Stimulated activated CD8-positive, alpha-beta memory T cell treated with anti-CD3 and anti-CD28 coated beads, Interleukin-7, amount 100 ng/mL, for 4 hours (primary cell): ENCODE measurements at places on chromosomes 11 and 22.

DNA sequence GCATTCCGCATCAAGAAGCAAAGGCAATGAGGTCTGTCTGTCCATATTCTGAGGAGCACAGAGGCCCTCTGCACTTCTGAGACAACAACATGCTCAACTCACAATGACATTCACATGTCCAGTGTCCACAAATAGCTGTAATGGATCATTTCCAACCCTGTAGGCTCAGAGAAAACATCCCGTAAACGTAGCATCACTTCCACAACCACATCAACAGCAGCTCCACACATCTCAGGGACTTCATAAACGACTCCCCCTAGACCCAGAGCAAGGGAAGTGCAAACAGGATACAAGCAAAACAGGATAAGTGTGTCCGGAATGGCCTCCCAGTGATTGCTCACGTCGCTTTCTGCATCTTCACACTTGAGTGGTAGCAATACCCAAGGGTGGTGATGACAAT is 100.2 kb downstream of the SYN3 start:
- DNase-seq = no peak

- no peak for DNase-seq
Measured at GRCh38 chr11:40227730-40228129, 1231.7 kb downstream of the LRRC4C start.

GRCh38 chr11:36540998-36541397 is 26.8 kb upstream of the RAG1 start:
- DNase-seq = no peak

DNA sequence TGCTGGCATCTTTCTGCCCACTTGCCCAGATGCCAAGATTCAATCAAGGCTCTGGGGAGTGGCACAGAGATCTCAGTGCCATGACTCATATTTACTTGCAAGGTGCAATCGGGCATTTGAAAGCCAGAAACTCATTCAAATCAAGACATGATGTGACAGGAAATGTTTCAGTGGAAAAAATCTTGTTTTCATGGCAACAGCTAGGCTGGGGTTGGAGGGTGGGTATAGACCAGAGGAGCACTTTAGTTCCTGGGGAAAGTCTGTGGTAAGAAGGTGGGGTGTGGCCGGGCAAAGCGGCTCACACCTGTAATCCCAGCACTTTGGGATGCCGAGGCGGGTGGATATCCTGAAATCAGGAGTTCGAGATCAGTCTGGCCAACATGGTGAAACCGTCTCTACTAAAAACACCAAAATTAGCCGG is 1.2 kb downstream of the MAJIN start:
- no peak for DNase-seq

DNA sequence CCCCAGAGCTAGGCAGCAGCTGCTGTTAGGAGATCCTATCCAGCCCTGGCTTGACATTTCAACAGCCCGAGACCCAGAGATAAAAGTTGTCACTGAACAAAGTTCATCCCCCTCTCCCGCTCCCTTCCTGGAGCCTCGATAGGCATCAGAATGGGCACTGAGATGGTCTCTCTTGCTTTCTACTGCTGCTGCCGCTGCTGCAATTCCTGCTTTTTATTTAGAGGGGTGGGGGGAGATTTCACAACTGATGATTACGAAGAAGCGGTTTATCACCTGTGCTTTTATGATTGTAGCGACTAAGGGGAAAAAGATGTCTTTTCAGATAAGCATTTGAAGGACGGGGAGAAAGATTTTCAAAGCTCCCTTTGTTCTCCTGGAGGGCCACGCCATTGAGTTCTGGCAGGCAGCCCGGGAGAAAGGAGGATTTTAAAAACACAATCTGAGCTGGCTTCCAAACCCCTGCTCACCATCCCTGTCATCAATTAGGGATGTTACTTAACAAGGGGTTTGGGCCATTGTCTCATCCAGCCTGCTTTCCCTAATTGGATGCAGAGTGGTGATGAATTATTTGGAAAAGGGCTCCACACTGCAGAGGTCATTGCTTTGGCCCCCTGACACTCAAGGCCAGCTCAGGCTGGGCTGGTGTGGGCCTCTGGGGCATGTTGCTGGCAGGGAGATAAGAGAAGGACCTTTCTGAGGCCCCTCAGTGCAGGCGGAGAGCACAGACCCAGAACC is 344.7 kb downstream of the BUD13 start:
- no peak for DNase-seq

DNA sequence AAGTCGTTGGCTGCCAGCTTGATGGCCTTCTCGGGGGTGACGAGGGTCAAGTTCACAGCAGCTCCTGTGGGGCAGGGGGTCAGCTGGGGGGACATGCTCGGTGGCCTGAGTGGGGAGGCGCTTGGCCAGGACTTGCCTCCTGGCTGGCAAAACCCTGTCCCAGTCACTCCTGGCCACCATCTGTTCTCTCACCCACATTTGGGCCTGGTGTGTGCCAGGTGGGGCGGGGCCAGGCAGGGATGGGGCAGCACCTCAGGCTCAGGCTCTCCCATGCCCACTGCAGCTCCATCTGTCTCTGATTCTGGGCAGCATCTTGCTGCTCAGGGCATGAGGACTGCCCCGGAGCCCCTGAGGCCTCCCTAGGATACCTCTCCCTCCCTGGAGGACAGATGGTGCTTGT is 3.7 kb upstream of the CEND1 start:
- no peak for DNase-seq

DNA sequence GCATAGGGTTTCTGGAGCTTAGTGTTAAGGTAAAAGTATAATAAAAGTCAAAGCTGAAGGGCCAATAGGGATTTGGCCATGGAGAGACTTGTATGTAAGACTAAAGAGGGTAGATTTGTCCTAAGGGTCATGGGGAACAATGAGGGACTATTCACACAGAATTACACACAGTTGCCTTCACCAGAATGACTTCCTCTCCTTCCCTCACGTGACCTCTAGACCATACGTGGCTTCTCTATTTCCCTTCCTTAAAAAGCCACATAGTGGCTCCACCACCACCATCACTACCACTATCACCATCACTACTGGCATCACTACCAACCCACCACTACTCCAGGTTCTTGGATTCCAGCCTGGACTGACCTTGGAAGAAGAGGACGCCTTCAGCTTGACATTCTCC is 2.8 kb downstream of the HPX start:
- no peak for DNase-seq

DNA sequence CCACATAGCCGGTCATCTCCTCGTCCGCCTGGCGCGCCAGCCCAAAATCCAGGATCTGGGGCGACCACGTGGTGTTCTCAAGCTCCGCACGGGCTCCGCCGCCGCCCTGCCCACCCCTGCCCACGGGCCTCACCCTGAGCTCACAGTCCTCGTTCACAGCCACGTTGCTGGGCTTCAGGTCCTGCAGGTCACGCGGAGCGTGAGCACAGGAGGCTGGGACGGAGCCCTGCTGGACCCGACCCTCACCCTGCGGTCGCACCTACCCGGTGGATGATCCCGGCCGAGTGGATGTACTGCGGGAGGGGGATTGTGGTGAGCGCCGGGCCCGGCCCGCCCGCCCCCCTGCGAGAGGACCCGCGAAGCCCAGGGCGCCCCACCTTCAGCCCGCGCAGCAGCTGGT is 3.2 kb downstream of the MAPK11 start:
- DNase-seq = no peak

DNA sequence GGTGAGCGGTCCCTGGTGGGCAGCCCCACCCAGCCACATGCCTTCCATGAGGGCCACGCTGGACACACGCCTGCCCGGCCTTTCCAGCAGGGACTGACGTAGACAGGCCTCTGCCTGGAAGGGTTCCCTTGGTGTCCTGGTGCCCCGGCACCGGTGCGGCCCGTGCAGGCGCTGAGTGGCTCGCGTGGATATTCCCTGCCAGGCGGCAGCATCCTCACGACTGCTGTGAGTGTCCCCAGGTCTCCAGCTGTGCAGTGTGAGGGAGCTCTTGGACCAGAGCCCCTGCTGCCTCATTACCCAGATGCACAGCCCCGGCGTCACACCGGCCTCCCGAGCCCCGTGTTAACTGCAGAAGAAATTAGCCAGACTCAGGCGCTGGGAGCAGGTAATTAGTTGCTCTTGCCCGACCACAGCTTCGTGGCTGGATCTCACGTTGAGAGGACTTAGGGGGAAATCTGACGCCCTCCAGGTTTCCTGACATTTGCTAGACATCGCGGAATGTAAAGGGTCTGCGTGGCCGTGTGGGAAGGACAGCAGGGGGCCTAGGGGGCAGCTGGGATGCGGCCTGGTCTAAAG is 1196.3 kb downstream of the BRD1 start:
- no peak for DNase-seq

DNA sequence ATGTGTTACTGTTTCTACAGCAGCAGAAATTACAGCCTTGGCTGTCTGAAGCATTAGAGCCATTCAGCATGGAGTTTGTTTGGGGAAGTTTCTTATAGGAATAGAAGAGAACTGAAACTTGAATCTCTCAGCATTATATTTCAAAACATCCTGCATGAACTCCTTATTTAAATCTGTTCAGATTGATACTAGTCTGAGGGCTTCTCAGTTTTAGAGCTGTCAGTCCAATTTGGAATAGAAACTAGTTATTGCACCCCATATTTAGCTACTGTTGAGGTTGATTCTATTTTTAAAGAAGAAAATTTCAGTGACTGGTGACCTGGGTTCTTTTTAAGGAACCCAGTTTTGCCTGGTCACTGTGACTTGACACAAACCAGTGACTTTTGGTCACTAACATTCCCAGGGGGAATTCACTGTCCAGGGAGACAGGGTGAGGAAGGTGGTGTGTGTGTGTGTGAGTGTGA is 126.0 kb upstream of the TTC12 start:
- no peak for DNase-seq

GRCh38 chr11:25779033-25779432 is 552.9 kb upstream of the ANO3 start:
- DNase-seq = no peak

DNA sequence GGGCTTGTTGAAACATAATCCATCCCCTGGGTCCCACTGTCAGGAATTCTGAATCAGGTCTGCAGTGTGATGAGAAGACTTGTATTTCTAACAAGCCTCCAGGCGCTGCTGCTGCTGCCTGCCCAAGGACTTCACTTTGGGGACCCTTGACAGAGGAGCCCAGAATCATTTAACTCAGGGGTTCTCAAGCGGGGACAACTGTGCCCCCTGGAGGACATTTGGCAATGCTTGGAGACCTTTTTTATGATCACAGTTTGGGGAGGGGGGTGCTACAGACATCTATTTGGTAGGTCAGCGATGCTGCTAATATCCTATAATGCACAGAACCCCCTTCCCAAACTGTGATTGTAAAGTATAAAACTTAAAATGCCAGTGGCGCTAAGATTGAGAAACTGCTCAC is 312.8 kb downstream of the OPCML start:
- no peak for DNase-seq

- DNase-seq = no peak
Measured at GRCh38 chr22:42022162-42022847, 23.7 kb downstream of the WBP2NL start.

DNA sequence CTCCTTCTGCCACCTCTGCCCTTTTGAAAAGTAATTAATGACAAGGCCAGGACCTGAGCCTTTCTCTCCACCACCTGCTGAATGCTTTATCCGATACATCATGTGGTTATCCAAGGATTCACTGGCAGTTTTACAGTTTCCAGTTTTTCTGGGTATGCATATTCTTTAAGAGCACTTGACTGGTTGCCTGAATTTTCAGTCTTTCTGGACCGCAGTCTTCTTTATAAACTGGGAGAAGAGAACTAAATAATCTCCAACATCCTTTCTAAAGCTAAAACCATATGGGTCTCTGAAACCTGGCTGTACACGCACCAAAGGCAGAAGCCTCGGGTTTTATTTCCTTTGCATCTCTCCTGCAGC is 65.1 kb downstream of the BTG4 start:
- no peak for DNase-seq

DNA sequence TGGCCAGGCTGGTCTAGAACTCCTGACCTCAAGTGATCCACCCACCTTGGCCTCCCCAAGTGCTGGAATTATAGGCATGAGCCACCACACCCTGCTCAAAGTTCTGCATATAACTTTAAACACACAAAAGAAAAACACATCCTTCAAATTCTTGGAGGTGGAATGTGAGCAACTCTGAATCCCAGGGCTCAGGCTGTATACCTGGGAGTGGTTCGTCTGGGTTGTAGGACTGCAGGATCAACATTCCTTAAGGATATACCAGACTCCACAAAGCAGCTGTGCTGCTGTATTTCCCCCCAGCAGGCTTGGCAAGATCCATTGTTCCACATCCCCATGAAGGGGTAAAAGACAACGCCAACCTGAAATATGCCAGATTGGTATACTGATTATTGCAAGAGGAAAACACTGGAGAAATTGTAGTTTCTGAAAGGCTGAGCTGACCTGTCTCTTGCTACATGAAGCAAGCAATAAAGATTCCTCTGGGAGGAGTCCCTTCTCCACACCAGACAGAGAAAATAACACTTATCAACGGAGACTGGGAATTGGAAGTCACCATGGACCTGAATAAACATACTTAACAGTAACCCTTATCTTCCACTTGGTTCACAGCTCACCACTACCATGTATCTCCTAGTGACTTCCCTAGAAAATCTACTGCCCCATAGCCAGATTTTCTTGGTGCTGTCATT is 12.2 kb upstream of the RPS3 start:
- no peak for DNase-seq

DNA sequence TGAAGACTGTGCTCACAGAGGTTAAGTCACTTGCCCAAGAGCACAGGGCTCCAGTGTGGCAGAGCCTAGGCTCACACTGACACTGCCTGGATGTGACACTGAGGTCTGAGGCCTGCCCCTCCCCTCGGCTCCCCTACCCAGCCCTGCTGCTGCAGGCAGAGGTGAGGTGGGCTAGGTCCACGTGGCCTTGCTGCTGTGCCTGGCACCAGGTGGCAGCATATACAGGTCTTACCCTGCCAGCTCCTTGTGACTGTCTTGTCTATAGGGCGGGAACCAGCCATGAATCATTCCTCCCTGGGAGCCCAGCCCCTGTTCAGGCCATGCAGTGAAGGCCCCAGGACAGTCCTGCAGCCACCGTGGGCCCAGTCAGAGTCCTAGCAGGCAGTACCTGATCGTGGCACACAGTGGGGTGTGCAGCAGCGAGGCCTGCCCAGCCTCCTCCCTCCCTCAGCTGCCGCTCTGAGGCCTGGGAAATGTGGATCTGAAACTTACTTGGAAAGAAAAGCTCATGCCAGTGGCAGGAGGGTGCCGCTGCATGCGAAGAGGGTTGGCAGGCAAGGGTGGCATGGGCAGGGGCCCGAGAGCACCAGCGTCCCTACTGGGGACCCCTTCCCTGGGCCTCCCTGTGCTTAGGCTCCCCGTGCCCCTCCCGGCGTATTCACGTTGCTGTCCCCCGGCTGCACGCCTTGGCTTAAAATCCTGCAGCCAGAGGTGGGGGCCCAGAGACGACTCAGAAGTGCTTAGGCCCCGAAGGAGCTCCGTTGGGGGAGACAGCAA is 1.2 kb upstream of the CERK start:
- no peak for DNase-seq
